ENCODE measurements at places on chromosomes 7 and 10.
A peak's percentile ranks its signal among the peaks of the same experiment; 100 is the strongest.

DNA sequence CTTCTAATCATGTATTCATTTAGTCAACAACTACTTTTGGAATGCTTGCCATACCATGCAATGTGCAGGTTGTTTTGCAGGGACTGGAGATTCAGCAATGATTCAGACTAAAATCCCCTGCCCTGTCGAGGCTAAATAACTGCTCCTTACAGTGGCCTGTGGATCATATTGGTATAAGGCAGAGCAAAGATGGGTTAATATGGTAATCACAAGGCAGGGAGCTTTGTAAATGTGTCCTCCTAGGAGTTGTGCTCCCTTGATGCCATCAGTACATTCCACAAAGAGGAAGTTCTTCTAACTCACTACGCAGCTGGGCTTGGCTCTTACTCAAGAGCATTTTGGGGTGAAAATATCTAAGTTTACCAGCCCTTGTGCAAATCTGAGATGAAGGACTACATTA is 614 bp upstream of the IFIT2 start:
- DNase-seq: no peak

DNA sequence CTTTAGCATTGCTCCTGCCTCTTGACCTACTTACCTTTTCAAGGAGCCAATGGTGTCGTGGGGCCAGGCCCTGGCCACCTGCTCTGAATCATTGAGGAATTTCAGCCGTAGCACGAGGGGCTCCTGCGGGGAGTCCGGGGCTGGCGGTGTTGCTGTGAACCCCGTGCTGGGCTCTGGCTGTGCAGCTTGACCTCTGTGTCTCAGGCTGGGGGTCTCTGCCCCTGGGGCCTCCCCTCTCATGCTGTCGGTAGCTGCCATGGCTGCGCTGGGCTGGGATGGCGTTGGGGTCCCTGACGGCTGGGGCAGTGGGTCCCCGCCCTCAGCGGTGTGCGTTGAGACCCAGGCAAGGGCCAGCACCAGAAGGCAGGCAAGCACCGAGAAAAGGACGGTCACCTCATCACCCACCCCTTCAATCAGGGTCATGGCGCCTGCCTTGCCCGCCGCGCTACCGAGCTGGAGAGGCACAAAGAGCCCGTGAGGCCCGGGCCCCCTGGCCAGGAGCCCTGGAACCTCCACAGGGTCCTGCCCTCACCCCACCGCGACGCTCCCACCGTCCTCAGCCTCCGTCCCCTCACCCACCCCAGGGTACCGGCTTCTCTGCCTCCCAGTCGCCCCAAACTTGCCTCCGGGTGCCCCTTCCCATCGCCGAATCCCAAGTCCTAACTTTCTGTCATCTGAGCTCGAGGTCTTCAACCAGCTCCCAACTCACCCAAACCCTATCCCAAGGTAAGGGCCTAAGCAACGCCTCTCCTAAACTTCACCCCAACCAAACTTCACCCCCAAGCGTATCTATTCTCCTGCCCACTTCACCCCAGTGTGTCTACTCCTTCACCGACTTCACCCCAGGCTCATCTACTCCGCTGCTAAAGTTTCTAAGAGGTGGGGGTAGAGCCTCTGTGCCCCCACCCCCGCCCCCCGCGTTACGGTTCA is 887 bp downstream of the TMUB1 start:
- DNase-seq: no peak

DNA sequence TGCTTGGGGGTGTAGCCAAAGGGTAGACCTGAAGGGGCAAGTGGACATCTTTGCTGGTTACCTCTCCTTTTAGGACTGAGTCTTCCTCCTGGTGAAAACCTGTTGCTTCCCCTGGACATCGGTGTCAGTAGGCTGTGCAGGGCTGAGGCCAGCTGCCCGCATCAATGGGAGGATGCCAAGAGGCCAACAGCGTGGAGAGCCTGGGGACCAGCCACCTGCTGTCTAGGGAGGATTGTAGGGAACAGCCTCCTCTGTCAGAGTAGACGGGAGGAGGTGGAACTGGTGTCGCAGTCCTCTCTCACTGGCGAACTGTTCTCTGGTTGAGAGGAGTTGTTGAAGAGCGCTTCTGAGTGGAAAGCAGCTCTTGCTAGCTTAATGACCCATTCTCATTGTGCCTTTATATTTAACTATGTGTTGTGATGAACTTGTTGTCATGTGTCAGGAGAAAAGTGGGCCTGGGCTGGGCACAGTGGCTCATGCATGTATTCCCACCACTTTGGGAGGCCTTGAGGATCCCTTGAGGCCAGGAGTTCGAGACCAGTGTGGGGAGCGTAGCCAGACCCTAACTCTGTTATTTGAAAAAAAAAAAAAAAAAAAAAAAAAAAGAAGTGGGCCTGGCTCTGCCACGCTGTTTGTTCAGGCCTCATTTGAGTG is 1.8 kb downstream of the SUFU start:
- DNase-seq: no peak

GRCh38 chr10:21751341-21752310 is 217.6 kb downstream of the MLLT10 start:
- no peak for DNase-seq

GRCh38 chr10:102153093-102153620 is 968 bp downstream of the NOLC1 start:
- DNase-seq: no peak

GRCh38 chr7:332646-333392 is 42.8 kb downstream of the FOXL3 start:
- peak; percentile 90 for DNase-seq

DNA sequence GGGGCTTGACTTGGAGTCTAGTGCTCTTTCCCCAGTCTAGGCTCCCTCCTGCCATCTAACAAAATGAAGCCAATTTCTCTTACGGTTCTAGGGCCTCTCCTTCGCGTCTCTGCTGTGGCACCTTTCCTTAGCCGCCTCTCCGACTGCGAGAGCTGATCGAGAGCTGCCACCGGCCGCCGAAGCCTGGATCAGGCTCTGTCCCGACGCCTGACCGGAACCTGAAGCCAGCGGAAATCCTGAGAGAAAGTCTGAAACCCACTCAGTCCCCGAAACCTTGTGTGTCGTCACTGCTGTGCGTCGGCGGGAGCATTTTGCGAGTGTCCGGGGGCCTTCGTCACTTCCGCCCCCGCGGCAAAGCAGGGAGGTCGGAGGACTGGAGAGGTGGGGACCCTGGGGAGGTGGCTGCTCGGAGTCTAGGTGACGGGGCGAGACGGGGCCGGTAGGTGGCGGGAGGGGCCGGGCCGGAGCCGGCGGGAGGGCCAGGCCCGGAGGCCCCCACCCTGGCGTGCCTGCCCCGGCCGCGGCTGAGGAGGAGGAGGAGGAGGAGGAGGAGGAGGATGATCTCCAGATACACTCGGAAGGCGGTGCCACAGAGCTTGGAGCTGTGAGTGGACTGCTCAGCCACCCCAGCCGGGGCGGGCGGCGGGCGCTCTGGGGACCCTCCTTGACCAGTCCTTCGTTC is at the start of the genes ECD and FAM149B1:
ECD (minus strand) TSS at position 226 of the 682 bp plus-strand sequence. CDS start 4,071 bp downstream, outside the sequence.
FAM149B1 (plus strand) TSS at position 337 of the 682 bp plus-strand sequence; CDS start at position 558, 221 bp downstream.
- peak; percentile 87 for DNase-seq

- DNase-seq: no peak
Measured at GRCh38 chr7:318476-318875, 28.5 kb downstream of the FOXL3 start.

GRCh38 chr7:142597547-142597946 is 151.7 kb upstream of the PRSS1 start:
- DNase-seq: no peak

GRCh38 chr7:115106316-115106715 is 184.4 kb downstream of the MDFIC start:
- DNase-seq: no peak

- DNase-seq: no peak
Measured at GRCh38 chr10:4770801-4771553, 55.0 kb upstream of the AKR1E2 start.

All from stimulated activated CD8-positive, alpha-beta memory T cell treated with anti-CD3 and anti-CD28 coated beads, Interleukin-4, amount 100 ng/mL, for 4 hours (primary cell).